Cardiac muscle cell (in vitro differentiated cells and primary cell): ENCODE measurements at places on chromosomes 11 and 22. TPM values are rescaled to one million over a fixed set of nuclear protein-coding genes. Genes with fewer than 3 reads are reported as not detected.

DNA sequence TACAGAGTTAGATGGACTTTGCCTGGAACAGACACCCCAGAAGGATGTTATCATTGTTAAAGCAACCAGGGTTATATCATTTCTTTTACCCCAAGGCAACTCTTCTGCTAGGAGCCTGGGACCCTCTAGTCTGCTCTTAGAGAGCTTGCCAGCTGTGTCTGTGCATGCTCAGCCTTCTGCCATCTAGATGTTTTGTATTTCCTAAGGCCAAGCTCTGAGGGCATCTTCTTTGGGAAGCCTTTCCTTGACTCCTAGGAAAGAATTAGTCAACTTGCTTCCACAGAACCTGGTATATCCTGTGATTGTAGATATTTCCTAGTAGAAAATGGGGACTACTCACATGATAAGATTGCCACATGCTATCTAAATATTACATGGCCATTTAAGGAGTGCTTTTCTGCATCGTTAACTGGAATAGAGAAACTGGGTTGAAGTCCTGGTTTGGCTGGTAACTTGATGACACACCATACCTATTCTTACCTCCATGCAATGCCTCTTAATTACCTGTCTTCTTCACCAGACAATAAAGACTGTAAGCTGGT is 87.6 kb downstream of the STIM1 start:
- DNase-seq = peak; percentile 68
- H3K4me1 ChIP-seq = peaks cover 24% of the 10 kb centered on the region

DNA sequence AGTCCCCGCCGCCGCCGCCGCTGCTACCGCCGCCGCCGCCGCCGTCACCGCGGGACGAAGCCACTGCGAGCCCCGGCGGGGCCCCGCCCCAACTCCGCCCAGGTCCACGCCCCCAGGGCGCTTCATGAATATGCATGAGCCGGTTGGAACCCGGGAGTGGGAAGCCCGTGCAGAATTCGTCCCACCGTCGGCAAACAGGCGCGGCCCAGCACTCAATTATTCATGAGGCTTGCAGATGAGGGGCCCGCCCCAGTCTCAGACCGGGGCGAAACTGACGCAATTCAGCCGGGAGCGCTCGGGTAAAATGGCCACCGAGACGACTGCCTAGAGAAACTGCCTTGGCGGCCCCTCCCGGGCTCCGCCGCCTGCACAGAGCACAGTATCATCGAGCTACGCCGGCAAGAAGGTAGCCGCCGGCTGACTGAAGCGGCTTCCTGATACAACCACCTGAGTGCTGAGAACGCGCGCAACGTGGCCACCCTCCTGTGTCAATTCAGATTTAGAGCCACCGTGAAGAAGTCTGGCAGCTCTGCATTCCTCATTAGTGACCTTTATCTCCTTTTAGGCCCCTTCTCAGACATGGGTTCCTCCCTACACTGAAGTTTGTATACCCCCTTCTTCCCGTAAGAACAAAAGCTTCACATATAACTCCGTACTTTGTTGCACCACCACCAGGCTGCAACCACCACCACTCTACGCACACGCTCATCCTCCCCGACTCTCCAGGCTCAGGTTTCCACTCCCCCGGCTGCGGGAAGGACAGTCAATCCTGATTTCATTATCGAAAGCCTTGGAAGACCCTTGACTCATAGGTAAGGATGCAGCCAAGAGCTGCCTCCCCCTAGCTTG is at the start of gene TNKS1BP1:
TSS of gene TNKS1BP1 (minus strand) at position 67 of the 849 bp plus-strand sequence. CDS start 3,067 bp downstream, outside the sequence.
- H3K4me3 ChIP-seq = peak within 1 kb of the TSS; percentile 64
- no peaks in the 10 kb centered on the region for H3K27me3 ChIP-seq
- peak within 1 kb of the TSS; percentile 94 for H3K27ac ChIP-seq
- peaks cover 33% of the 10 kb centered on the region for H3K4me1 ChIP-seq
- H3K36me3 ChIP-seq = peaks cover 25% of the 10 kb centered on the region

GRCh38 chr11:106311531-106312230 is 234.2 kb downstream of the AASDHPPT start:
- H3K4me3 ChIP-seq = no peak overlapping the region
- H3K27ac ChIP-seq = no peak overlapping the region
- no peaks in the 10 kb centered on the region for H3K4me1 ChIP-seq
- H3K36me3 ChIP-seq = no peaks in the 10 kb centered on the region

DNA sequence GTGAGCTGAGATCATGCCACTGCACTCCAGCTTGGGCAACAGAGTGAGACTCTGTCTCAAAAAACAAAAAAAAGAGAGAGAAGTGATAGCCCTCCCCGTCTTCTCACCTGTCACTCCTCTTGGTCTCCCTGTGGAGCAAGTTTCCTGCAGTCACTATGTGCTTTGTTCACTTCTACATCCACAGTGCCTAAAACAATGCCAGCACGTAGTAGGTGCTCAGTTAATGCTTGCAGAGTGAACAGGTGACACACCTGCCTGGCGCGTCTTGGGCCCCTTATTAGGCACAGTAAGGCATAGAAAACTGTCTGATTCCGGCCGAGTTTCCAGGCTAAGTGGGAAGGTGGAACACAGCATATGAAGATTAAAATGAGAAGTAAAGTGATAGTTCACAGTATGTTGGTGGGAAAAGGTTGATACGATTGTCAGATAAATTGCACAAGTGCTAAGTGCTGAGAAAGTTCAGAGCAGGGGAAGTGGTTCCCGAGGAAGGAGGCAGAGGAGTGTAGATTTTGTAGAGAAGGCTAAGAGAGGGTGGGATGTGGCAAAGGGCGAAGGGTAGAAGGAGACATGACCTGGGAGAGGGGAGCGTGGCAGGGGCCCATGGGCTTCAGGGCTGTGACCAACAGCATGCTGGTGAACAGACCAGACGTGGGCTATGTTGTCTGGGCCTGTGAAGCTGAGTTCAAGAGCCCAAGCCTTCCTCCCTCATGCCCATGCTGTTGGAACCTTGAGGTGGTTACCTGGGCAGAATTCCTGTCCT is 41.9 kb downstream of the BCR start:
- no peaks in the 10 kb centered on the region for H3K27me3 ChIP-seq
- DNase-seq = no peak
- peaks cover 42% of the 10 kb centered on the region for H3K4me1 ChIP-seq
- H3K4me3 ChIP-seq = no peak overlapping the region
- no peak overlapping the region for H3K27ac ChIP-seq

SOX6 gene
- 7.6 and 9.6 TPM in 2 replicates for total RNA-seq

DNA sequence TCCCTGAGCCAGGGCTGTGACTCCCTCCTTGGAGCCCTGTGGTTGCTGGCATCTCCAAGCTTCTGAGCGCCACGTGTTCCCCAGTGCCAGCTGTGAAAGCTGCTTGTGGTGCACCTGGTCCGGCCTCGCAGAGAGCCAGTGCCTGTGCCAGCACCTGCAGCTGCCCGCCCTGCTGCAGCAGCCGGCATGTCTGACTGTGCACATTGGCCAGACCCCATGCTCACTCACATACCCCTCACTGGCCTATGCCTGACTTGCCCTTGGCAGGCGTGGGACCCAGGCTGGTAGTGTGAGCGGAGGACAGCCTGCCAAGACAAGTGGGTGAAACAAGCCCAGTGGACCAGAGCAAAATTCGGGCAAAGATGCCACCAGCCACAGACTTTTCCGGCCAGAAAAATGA is 9.8 kb downstream of the MRPL48 start:
- no peak overlapping the region for H3K27ac ChIP-seq
- no peaks in the 10 kb centered on the region for H3K36me3 ChIP-seq
- H3K27me3 ChIP-seq = no peaks in the 10 kb centered on the region
- no peak for DNase-seq

DEFB131B gene
- not detected in 2 replicates for total RNA-seq

- H3K4me3 ChIP-seq = no peak overlapping the region
- no peaks in the 10 kb centered on the region for H3K36me3 ChIP-seq
- H3K4me1 ChIP-seq = peaks cover 9% of the 10 kb centered on the region
- H3K27ac ChIP-seq = no peak overlapping the region
- no peaks in the 10 kb centered on the region for H3K27me3 ChIP-seq
- no peak for DNase-seq
Measured at GRCh38 chr22:29385151-29385704, 3.1 kb downstream of the AP1B1 start.

AGBL2 gene
- 0.25 and 0.69 TPM in 2 replicates for total RNA-seq

DNA sequence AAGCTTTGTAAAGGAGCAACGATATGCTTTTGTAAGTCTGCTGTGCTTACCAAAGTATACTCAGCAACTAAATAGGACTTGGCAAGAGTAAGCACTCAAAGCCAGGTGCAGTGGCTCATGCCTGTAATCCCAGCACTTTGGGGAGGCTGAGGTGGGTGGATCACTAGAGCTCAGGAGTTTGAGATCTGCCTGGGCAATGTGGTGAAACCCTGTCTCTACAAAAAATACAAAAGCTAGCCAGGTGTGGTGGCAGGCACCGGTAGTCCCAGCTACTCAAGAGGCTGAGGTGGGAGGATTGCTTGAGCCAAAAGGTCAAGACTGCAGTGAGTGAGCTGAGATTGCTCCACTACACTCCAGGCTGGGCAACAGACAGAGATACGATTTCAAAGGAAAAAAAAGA is 67.5 kb downstream of the PAK1 start:
- H3K36me3 ChIP-seq = no peaks in the 10 kb centered on the region
- no peak overlapping the region for H3K4me3 ChIP-seq
- H3K4me1 ChIP-seq = peaks cover 7% of the 10 kb centered on the region
- H3K27me3 ChIP-seq = no peaks in the 10 kb centered on the region
- DNase-seq = no peak
- H3K27ac ChIP-seq = no peak overlapping the region

DNA sequence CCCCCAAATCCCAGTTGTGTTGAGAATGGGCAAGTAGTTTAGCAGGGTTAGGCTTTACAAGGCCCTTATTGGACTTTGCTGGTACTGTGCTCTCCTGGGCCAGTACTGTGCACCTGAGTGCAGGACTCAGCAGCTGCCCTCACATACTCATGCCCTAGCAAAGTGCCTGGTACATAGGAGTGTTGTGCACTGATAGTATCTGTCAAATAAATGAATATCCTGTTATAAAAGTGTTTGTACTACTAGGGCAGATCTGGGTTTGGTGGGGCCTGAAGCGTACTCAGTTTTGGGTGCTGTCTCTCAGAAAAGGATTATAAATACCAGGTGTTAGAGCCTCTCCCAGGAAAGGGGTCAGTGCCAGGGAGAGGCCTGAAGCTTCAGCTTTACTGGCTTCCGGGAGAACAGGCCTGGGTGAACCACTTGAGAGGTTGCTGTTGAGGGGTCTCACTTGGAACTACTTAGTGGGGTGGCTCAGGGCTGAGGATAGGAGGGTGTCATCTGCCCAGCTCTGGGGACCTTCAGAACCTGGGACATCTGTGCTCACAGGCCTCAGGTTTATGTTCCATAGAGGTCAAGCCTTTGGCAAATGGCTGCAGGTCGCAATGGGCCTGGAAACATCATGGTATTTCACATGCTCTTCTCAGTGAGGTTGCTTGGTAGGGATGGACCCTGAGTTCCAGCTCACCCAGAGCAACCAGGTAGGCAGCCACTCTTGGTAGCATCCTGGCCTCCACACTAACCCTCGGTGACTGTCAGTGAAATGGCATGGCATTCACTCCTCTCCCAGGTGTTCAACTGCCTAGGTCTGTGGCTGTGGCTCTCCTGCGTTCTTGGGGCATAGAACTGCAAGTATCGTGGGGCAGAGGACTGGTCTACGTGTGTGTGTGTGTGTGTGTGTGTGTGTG is 106.1 kb downstream of the ZBTB16 start:
- no peak overlapping the region for H3K27ac ChIP-seq
- H3K36me3 ChIP-seq = no peaks in the 10 kb centered on the region

DNA sequence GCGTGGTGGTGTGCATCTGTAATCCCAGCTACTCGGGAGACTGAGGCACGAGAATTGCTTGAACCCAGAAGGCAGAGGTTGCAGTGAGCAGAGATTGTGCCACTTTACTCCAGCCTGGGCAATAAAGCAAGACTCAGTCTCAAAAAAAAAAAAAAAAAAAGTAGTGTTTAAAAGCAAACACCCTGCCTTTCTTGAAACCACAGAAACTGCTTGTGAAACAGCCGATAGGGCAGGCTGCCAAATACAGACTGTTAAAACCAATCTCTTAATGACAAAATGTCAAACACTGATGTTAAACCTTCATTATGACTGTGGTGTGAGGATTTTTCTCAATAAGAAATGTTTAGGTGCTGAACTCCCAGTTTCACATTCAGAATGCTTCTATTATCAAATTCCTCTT is 27.3 kb downstream of the MARK2 start:
- H3K4me1 ChIP-seq = peaks cover 9% of the 10 kb centered on the region
- peaks cover 3% of the 10 kb centered on the region for H3K36me3 ChIP-seq
- no peak overlapping the region for H3K4me3 ChIP-seq
- H3K27me3 ChIP-seq = no peaks in the 10 kb centered on the region
- no peak overlapping the region for H3K27ac ChIP-seq

GRCh38 chr22:25563761-25564319 is 635 bp upstream of the GRK3 start:
- H3K27me3 ChIP-seq = no peaks in the 10 kb centered on the region
- H3K4me1 ChIP-seq = peaks cover 13% of the 10 kb centered on the region

DNA sequence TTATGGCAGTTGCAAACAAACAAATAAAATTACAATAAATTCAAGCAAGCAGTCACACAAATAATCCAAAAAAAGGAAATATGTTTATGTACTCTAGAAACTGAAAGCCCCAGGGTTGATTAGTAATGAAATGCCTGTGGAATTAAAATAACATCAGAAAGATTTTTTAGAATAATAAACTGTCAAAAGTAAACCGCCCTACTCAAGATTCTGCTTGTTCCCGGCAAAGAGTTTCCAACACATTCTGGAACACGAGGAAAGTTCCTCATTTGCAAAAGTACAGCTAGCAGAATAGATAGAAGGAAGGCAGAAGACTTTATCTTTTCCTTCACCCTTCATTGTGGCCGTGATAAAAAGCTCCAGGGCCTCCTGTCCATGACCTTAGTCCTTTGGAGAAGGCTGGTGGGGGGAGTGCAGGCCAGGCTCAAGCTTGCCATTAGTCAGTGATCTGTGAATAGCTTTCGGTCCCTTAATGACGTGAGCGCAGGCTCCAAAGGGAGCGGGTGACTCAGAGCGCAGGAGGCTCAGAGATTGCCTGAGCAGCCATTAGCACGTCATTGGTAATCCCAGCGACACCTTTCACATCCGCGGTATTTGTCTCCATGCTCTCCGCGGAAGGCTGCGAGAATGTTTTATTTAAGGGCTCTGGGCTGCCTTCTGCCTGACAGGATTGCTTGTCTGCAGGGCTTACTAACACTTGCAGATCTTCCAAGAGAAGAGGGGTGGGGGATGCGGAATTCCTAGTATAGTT is 458.3 kb downstream of the METTL15 start:
- no peaks in the 10 kb centered on the region for H3K27me3 ChIP-seq
- peaks cover 3% of the 10 kb centered on the region for H3K4me1 ChIP-seq
- H3K36me3 ChIP-seq = no peaks in the 10 kb centered on the region
- DNase-seq = peak; percentile 96

CCDC87 gene
- 2.7 and 3.9 TPM in 2 replicates for total RNA-seq
